ENCODE measurements at places on chromosomes 12 and 14.

GRCh38 chr12:42969355-42969754 lies 379.8 kb upstream of the PRICKLE1 start:
- no peak for DNase-seq

DNA sequence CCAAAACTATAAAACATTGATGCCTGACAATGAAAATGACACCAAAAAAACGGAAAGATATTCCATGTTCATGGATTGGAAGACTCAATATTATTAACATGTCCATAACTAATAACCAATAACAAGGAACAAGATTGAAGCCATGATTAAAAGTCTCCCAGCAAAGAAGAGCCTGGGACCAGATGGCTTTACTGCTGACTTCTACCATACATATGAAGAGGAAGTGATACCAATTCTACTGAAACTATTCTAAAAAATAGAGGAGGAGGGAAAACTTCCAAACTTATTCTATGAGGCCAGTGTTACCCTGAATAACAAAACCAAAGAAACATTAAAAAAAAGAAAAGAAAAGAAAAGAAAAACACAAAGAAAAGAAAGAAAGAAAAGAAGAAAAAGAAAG lies 54.6 kb upstream of the ATF7IP start:
- DNase-seq, result no peak

DNA sequence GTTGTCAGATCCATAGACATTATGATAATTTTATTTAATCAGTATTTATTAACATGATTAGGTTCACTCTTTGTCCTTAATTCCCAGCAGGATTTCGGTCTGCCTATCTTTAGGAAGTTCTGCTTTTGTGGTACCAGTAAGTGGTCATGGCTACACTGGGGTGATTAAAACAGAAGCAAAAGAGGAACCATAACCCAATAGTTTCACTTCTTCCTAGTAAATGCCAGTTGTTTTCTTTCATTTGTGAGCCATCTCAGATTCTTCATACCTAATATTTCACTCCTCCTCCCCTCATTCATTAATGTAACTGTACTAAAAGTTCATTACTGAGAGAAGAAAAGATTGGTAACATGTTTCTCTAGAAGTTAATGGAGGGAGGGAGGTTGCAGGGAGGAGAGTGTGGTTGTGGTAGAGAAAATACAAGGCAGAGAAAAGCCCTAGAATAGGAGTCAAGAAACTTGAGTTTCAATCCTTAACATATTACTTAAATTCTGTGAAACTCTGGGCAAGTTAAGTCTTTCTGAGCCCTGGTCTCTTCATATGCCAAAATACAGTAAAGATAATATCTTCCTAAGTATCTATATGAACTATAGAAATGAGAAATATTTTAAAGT lies 101.2 kb downstream of the PEBP1 start:
- no peak for DNase-seq

GRCh38 chr12:54363047-54363446 lies 1.2 kb downstream of the GPR84 start:
- DNase-seq, result no peak

DNA sequence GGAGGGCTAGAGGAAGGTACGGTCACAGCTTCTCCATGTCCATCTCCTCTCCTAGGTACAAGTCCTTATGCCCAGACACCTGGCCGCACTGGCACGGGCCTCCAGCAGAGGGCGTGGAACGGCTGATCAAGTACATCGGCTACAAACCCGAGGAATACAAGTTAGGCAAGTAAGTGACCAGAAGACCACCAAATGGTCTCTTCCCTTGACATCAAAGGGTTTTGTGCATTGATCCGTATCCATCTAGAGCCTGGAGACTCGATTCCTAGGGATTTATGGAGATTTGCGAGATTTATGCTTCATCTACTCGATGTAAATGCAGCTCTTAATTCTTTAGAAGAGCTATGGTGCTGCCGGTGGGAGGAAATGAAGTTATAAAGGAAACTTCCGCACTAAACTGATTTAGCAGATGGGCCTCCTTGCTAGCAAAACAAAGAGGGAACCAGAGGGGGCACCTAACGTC lies 44.2 kb downstream of the KCTD10 start:
- peak; percentile 60 for DNase-seq

- DNase-seq, result no peak
Measured at GRCh38 chr12:121001841-121002483, 14.3 kb downstream of the C12orf43 start.

GRCh38 chr14:41489315-41489972 lies 117.2 kb upstream of the LRFN5 start:
- DNase-seq, result no peak

DNA sequence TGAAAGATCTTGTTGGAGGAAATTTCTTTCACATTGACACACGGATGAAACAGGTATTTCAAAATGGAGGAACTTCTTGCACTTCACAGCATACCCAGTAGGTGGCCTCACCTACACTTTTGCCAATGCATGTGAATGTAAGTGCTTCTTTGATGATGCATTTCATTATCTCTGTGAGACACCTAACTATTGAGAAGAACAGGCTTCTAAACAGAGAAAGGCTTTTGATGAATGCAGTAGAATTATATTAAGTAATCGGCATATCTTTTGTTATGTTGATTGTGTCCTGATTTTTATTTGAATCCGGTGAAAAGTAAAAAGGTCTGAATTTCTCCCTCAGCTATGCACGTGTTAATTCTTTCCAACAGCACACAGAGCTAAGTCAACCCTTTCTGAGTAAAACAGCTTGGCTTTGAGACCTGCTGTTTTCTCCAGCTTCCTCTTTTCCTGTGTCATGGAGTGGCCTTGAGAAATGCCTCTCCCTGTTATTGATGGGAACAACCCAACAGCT lies 399.0 kb downstream of the NAV3 start:
- DNase-seq, result peak; percentile 59

DNA sequence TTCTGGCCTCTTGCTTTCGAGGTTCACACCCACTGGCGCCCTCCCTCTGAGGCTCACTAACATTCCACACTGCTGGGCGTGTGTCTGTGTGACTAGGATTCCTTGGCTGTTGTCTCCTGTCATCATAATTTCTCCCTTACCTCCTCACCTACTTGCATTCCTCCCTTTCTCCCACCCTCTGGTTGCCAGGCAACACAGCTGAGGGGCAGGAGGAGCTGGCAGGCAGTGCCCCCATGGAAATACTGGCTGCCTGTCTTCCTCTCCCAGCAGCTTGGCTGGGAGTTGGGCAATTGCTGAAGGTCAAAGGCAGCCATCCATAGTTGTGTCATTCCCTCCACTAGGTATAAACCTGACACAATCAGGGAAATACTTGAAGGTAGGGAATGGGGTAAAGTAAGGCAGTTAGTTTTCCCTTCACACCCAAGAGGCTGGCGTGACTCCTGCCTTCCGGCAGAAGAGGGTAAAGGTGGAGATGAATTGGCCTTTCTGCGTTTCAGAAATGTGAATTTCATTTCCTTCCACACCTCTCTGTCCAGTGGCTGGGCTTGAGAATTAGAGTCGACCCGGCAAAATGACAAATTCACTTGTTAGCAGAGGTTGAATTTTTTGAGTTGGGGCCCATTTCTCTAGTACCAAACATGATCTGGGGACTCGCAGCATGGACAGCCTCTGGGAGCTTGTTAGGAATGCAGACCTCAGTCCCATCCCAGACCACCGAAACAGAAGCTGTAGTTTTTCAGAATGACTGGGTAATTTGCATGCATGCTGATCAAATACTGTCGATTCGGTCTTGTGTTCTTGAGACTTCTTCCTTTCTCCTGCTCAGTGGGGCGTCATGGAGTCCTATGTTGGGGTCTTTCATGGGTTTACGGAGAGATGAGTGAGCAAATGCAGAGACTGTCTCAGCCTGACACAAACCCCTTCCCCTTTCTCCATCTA lies 24.3 kb upstream of the EMP1 start:
- peak; percentile 38 for DNase-seq

GRCh38 chr12:39352471-39353017 lies 90.4 kb downstream of the KIF21A start:
- no peak for DNase-seq

DNA sequence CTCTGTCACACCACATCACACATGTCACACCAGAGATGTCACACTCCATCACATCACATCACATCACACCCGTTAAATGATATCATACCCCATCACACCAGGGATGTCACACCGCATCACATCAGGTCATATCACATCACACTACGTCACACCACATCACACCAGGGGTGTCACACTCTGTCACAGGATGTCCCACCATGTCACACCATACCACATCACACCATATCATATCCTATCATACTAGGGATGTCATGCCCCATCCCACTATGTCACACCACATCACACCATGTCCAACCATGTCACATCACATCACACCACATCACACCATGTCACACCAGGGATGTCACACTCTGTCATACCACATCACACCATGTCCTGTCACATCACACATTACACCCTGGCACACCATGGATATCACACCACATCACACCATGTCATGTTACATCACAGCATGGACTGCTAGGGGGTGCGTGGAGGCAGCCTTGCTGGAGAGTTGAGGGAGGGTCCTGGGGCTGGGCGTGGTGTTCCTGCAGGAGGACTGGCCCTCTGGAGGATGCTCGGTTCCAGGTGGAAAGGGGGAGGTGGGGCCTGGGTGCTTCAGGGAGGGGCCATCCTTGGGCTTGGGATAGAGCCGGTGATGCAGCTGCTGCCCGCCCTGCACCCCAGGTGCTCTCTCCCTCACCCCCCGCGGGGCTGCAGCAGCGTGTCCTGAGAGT lies 134.6 kb downstream of the TMEM121 start:
- no peak for DNase-seq

DNA sequence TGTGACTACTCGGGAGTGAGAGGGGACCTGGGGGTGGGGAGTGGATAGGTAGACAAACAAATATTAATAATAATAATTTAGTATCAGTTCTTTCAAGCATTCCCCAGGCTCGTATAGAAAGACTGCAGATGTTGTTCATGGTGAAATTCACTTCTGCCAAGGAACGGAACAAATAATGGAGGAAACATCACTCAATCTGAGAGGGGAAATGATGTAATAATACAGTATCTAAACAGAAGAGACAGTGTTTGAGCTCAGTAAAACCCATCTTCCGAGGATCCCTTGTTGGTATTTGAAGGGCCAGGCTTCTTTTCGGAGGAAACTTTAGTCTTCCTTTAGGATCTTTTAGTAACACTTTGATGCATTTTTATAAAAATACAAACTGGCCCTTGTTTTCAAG lies 114.2 kb downstream of the KCNK10 start:
- no peak for DNase-seq

DNA sequence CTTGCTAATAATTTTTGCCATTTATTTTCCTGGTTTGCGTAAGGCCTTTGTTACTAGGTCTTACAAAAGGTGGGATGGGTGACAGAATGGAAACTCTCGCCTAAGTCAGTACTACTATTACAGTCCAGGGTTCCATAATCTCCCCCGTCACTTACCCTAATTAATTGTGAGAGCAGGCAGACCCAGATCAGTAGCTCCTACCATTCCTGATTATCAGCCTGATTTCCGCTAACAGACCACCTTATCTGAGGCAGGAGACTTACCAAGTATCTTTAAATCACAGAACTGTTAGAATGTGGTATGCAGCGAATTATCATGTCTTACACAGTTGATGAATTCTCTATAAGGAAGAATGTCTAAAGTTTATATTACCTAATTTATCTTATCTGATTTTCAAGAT lies 234.7 kb downstream of the FOXN3 start:
- no peak for DNase-seq

DNA sequence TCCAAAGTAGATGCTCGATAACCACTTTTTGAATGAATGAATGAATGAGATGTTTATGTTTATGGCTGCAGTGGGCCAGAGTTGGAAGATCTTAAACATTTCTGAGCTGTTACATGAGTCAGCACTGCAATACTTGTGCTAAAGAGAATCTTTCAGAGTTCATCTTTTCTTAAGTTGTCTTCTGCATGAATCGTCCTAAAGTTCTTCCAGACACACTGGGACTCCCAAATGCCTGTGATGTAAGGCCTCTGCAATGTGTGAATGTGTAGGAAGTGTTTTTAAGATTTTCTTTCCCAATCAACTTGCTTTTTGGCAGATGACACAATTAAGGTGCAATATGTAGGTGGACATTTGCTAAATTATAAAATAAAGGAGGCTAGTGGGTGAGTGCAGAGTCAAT lies 50.3 kb upstream of the TRIM9 start:
- DNase-seq, result no peak

- no peak for DNase-seq
Measured at GRCh38 chr14:33335366-33335765, 396.7 kb downstream of the NPAS3 start.

- no peak for DNase-seq
Measured at GRCh38 chr14:58765418-58765831, 127.7 kb downstream of the DACT1 start.

- no peak for DNase-seq
Measured at GRCh38 chr12:119693511-119693910, 25.6 kb downstream of the PRKAB1 start.

DNA sequence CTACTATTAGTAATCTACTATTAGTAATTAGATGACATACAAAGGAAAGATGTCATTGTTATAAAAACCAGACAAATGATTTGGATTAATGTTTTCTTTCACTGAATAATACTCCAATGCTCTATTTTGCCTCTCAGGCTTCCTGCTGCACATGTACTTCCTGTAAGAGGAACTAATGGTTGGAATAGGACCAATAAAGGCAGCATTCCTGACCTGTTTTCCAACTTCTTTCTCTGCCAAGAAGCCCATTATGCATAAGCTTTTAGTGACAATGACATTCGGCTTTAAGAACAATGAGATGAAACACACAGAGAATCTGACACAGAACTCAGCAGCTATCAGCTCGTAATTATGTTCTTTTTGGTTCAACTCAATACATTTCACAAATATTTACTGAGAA lies 5.2 kb upstream of the C12orf56 start:
- DNase-seq, result no peak

DNA sequence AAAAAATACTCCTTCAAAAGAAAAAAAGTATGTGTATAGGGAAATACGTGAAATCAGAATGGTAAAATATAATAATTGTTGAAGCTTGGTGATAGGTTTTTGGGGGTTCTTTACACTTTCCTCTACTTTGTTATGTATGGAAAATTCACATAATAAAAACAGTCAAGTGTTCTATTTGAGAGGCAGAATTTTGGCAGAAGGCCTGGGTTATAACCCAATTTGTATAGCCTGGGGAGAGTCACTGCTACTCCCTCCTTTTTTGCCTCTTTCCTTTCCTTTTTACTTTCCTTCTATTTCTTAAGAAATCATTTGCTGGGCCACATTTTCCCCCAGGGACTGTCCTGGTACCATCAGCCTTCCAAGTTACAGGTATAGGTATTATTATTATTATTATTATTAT lies 105.7 kb downstream of the CRADD start:
- DNase-seq, result no peak

- DNase-seq, result no peak
Measured at GRCh38 chr14:60275932-60276331, 26.9 kb downstream of the PPM1A start.

DNA sequence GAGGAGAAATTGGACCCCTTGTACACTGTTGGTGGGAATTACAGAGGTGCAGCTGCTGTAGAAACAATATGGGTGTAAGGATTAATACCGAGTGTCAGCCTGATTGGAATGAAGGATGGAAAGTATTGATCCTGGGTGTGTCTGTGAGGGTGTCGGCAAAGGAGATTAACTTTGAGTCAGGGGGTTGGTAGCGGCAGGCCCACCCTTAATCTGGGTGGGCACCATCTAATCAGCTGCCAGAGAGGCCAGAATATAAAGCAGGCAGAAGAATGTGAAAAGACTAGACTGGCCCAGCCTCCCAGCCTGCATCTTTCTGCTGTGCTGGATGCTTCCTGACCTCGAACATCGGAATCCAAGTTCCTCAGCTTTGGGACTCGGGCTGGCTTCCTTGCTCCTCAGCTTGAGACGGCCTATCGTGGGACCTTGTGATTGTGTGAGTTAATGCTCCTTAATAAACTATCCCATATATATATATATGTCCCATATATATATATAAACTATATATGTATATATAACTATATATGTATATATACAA lies 38.4 kb upstream of the PPP2R5C start:
- DNase-seq, result no peak

GRCh38 chr12:25056486-25057130 lies 107.7 kb upstream of the BCAT1 start:
- no peak for DNase-seq
